ENCODE measurements at places on chromosomes 2 and 18.

DNA sequence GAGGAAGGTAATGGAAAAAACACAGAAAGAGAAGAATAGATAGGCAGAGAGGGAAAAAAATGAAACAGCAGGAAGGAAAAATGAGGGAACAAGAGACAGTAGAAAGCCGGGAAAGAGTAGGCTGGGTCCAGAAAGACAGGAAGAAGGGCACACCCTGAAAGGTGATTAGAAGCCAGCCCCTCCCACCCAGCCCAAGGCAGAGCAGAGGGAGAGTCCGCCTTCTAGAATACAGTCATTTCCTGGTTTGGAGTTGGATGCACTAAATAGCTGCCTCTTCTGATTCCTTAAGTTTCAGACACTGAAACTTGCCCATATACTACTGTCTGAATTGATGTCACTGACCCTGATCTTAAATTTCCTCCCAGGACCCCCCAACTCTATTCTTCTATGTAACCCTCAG lies 17.9 kb upstream of the DSG3 start:
- no peak for DNase-seq

DNA sequence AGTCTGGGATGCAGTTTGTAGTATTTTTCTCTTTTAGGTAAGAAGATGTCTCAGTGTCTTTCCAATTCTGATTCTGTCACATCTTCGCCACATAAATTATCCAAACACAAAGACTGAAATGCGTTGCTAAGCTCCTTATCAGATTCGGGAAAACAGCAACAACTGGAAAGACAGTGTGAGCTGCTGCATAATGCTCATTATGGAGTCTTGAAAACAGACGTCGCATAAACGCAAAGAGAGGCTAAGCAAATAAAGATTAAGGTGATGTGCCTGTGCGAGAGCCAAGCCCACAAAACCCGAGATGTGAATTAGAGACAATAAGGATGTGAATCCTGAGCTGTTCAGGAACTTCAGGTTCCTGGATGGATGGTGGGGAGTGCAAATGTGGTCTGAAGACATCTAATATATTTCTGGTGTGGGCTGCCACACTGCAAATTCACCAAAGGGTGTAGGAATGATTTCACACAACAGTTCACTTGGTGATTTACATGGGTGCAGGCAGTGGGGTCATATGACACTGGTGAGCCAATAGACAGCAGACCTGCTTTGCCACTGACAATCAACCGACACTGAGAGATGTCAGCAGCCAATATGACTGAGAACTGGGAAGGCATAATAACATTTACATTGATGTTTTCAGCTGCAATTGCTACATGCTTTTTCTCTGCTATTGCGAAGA lies 195.8 kb downstream of the MTX2 start:
- DNase-seq = peak; percentile 36

DNA sequence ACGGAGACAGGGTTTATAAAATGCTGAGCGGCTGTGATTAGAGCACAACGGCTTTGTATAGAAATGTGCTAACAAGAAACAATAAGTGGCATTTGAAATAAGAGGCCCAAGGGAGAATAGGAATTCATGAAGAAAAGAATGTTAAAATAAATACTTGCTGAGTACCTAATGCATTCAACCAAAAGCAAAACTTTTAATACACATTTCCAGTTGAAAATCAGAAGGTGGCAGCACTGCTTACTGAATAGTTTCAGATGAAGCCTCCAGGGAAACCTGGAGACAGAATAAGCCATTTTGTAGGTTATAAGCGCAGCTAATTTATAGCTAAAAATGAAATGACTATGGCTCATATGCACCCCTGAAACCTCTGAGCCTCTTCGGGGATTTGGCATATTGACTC lies 286.6 kb downstream of the DPP10 start:
- peak; percentile 23 for DNase-seq

- DNase-seq = no peak
Measured at GRCh38 chr2:120572226-120572625, 163.4 kb upstream of the GLI2 start.

- DNase-seq = no peak
Measured at GRCh38 chr2:202079310-202079709, 6.3 kb downstream of the KIAA2012 start.

GRCh38 chr18:57550510-57550909 lies 36.0 kb downstream of the FECH start:
- no peak for DNase-seq

- DNase-seq = no peak
Measured at GRCh38 chr2:132416723-132417395, at the start of gene GPR39. GPR39 (plus strand) TSS chr2:132416805.

DNA sequence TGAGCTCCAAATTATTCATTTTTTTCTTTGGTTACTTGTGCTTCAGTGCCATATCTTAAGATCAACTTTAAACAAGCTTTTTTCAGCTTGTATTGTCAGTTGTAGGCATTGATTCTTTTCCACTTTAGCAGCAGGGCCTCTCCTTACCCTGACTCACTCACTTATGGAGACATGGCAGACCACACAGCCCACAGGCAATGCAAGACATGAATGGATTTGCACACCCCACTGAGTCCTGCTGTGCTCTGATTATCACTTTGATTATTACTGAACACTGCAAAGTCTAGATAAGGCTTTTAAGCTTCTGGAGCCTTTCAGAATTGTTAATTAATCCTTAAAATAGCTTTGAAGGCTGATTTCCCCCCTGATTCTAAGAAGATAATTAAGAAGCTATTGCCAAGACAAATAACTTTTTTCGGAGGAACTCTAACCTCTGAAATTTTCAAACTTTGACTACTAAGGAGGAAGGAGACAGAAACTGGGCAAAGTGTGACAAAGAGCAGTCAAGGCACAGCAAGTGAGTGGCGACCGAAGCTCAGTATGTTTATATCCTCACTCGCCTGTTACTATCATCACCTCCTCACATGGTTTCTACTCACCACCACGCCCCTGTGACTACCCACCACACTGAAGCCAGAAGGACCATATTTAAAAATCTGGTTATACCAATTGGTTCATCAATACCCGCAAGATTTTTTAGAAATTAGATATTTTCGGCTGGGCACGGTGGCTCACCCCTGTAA lies 43.3 kb downstream of the CACNB4 start:
- no peak for DNase-seq

GRCh38 chr2:133439565-133439920 lies 128.7 kb downstream of the NCKAP5 start:
- DNase-seq = peak; percentile 48

DNA sequence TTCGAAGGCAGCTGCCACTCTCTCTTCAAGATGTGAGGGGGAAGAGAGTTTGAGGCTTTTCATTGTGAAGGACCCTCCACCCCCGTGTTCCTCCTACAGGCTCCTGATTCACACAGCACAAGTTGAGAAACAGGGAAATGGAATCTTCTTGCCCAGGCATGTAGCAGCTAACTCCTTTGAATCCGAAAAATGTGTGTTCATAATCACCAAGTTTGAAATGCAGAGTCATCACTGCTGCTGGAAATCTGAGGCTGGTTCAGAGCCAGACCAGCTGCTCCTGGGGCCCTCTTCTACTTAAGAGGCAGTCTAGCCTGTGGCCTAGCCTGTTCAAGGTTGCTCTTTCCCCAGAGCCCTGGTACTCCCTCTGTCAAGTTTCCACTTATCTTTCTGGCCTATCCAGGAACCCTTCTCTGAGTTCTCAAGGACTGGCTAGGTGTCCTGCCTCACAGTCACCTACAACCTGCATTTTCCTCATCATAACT lies 166.4 kb downstream of the TMEM247 start:
- DNase-seq = no peak

- DNase-seq = no peak
Measured at GRCh38 chr18:45320724-45321123, 294.6 kb upstream of the SLC14A2 start.

DNA sequence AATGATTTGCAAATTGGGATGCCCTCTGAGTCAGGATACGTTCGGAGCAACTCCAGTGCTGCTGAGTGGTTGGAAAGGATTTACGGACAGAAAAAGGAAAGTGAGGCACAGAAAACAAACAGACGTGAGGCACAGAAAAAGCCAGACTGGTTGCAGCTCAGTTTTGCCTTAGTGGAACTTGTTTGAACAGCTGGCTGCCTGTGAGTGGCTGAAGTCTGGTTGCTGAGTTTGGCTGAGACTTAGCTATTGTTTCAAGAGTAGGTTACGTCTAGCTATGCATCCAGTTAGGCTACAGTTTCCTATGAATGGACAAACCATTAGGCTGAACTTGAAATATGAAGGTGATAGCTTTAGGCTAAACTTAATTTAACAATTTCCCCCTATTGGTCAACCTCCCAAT lies 256.6 kb downstream of the VAPA start:
- peak; percentile 73 for DNase-seq

DNA sequence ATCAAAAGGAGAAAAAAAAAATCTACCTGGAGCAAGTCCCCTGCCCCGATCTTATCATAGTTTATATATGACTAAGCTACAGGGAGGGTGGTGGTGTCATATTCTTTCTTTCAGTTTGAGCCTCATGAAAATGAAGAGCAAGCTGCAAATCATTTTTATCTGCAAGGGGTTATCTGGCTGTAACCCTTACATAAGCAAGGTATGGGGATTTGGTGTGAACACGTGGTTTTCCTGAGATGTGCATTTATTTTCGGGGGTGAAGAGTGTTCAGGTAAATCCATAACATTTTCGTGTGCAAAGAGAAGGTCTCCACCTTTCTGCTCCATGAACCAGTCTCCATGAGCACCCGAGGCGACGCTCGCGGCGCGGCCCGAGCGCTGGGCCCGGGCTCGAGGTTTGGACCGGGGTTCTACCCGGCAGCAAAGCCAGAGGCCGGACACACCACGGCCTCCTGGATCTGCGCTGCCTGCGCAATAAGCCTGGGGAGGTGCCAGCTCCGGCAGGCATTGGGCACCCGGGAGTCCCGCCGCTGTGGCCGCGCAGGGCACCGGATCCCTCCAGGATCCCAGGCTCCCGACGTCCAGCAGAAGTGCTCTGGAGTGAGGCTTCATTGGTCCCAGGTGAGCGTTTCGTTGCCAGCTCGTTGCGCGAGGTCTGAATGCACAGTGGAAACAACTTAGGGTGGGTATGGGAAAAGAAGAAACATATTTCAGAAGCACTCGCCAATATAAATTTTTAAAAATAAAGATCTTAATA lies 36.1 kb upstream of the GPD2 start:
- peak; percentile 57 for DNase-seq

DNA sequence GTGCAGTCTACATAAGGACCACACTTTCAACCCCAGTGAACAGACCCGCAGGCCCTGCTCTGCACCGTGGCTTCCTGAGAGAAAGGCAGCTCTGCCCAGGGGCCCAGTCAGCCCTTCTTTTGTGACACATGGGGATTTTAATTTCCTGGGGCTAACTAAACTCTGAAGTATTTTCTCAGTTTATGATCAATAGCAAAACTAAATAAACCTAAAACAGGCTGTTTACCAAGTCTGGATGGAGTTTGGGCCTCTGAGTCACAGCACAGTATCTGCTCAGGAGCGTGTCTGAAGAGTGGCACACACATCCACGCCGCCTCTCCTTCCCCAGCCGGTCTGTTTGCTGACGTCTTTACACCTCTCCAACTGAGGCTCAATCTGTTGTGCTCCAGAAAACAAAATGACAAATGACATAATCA lies 72.3 kb downstream of the LDLRAD4 start:
- peak; percentile 28 for DNase-seq

DNA sequence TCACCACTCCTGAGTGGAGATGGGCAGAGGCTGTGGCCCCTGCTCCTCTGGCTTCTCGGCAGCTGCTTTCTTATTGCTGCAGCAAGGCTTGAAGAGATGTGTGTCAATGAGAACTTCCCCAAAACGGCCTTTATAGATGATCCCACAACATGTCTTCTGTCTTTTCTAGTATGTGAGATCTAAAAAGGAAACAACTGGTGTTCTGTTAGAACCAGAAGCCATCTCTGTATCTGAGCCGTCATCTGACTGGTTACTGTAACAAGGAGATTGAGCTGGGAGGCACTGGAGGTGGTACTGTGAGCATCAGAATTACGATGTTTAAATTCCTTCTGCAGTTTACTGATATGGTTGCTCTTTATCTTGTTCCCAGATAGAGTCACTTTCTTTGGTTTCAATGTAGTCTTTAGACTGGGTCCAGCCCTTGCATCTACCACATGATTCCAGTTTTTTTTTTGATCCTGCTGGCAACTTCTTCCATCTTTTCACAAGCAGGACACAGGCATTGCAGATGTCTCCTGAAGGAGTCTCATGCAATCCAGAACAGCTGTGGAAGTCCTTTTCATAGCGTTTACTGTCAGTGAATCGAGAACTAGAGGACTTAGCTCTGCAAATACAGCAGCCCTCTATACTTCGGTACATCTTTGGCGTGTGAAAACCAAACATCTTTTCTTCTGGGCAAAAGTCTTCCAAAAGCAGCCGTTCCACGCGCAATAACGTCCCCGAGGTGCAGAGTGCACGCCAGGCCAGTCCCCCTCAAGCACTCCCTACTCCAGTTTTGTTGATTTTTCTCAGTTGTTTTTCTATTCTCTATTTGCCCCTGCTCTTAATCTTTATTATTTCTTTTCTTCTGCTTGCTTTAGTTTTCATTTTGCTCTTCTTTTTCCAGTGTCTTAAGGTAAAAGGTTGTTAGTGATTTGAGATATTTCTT lies 29.7 kb downstream of the TAF4B start:
- DNase-seq = no peak

Measured in SHP77 treated with DMSO at 0.1 percent for 48 hours (cell line).